ENCODE measurements at places on chromosomes 5 and 9. TPM values are rescaled to one million over a fixed set of nuclear protein-coding genes. Genes with fewer than 3 reads are reported as not detected.

The LCP2 gene
- not detected for total RNA-seq

The MAN1B1 gene
- total RNA-seq = 49.4 TPM

The EEIG1 gene
- total RNA-seq = 42.0 TPM

The GPX8 gene
- 34.2 TPM for total RNA-seq

The TGFBR1 gene
- 75.3 TPM for total RNA-seq

The C5 gene
- total RNA-seq = 11.4 TPM

The ANGPTL2 gene
- total RNA-seq = not detected

The LURAP1L gene
- total RNA-seq = 28.7 TPM

The GDNF gene
- 0.03 TPM for total RNA-seq

The HTR4 gene
- total RNA-seq = not detected

The FCN2 gene
- total RNA-seq = not detected

The TTC16 gene
- 0.03 TPM for total RNA-seq

The SPINK1 gene
- total RNA-seq = 0.63 TPM

The GRIA1 gene
- not detected for total RNA-seq

The CCL27 gene
- total RNA-seq = not detected

The OR1J2 gene
- total RNA-seq = not detected

The DNAI1 gene
- 0.13 TPM for total RNA-seq

The ZNF366 gene
- total RNA-seq = not detected

The IZUMO3 gene
- not detected for total RNA-seq

The SHLD3 gene
- total RNA-seq = 2.3 TPM

The ARHGEF37 gene
- 2.1 TPM for total RNA-seq

The NDUFA8 gene
- total RNA-seq = 105 TPM

The EFNA5 gene
- 20.5 TPM for total RNA-seq

The DMRT3 gene
- total RNA-seq = not detected

The SV2C gene
- not detected for total RNA-seq

The C9orf40 gene
- total RNA-seq = 10.9 TPM

The ERCC8 gene
- total RNA-seq = 14.4 TPM

The ESM1 gene
- not detected for total RNA-seq

The EFCAB9 gene
- total RNA-seq = not detected

The SNCAIP gene
- total RNA-seq = not detected

The NR2F1-AS1 gene
- 3.1 TPM for total RNA-seq

The CDKN2B gene
- not detected for total RNA-seq

The ARSI gene
- total RNA-seq = 34.3 TPM

The GRXCR2 gene
- total RNA-seq = not detected

The NEUROG1 gene
- not detected for total RNA-seq

The CER1 gene
- total RNA-seq = not detected

The ABO gene
- total RNA-seq = not detected

The CLK4 gene
- total RNA-seq = 7.4 TPM

The ENTREP1 gene
- 0.70 TPM for total RNA-seq

The STARD4 gene
- total RNA-seq = 6.4 TPM

The ISL1 gene
- 0.05 TPM for total RNA-seq

The DOCK2 gene
- 2.0 TPM for total RNA-seq

The CFAP157 gene
- 0.08 TPM for total RNA-seq

The DMGDH gene
- not detected for total RNA-seq

The SPACA9 gene
- total RNA-seq = 5.6 TPM

The MORN5 gene
- total RNA-seq = not detected

The TOMM5 gene
- total RNA-seq = 326 TPM

The SLC34A1 gene
- not detected for total RNA-seq

The LHX2 gene
- 3.5 TPM for total RNA-seq

The PLAC8L1 gene
- total RNA-seq = 0.31 TPM

The MVB12B gene
- total RNA-seq = 7.8 TPM

The CBY3 gene
- not detected for total RNA-seq

The CD14 gene
- total RNA-seq = 4.3 TPM

The NR2F1 gene
- 4.3 TPM for total RNA-seq

The KIF24 gene
- total RNA-seq = 3.3 TPM
